ENCODE measurements at places on chromosomes 5 and 9.

DNA sequence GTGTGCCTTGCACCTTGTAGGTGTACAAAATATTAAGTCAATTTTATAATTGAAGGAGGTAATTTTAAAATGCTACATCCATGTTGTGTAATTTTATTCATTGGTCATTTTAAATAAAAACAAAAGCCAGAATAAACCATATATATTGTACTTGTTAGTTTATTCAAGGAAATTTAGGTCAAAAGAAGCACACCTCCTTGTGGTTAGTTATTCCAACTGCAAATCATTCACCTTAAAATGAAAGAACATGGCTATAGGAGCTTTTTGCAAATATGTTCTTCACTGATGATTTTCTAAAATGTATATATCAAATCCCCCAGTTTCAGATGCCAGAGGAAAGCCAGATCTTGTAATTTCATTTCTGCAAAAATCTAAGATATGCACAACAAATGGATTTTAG is 5.4 kb upstream of the MOCS2 start:
- DNase-seq = no peak
- no peaks in the 10 kb centered on the region for H3K27me3 ChIP-seq
- no peaks in the 10 kb centered on the region for H3K36me3 ChIP-seq
- H3K4me1 ChIP-seq = peaks cover 9% of the 10 kb centered on the region

DNA sequence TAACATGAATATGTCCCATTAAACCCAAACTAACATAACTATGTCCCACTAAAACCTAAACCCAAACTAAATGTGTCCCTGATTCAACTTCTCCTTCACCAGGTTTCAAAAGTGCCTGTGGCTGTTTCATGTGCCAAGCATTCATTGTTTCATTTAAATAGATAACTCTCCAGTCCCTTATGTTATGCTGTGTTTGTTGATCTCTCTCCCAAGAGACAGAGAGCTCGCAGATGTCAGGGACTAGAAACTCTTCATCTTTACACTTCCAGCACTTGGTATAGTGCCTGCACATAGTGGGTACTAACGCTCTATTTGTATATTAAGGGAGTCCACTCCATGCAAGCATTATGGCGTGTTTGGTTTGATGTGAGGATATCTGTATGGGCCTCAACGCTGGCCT is 118.0 kb downstream of the GPBP1 start:
- no peaks in the 10 kb centered on the region for H3K27me3 ChIP-seq
- no peak for DNase-seq
- H3K4me3 ChIP-seq = no peak overlapping the region
- H3K36me3 ChIP-seq = no peaks in the 10 kb centered on the region
- H3K4me1 ChIP-seq = no peaks in the 10 kb centered on the region

DNA sequence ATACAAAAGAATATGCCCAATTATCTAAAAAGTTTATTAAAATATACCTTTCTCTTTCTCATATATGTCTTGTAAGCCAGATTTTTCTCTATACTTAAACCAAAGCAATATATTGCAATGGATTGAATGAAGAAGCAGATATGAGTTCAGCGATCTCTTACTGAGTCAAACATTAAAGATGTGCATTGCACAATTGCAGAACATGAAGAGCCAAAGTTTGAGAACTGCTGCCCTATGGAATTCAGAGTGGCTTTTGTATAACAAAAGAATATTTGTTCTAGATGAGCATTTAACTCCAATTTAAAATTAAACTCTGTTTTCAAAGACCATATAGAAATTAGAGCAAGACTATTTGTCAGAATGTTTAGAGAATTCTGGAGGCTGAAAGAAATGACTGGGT is 519.0 kb upstream of the DAB2 start:
- DNase-seq = no peak
- no peaks in the 10 kb centered on the region for H3K36me3 ChIP-seq
- H3K4me3 ChIP-seq = no peak overlapping the region
- no peak overlapping the region for H3K27ac ChIP-seq
- H3K27me3 ChIP-seq = no peaks in the 10 kb centered on the region
- no peaks in the 10 kb centered on the region for H3K4me1 ChIP-seq

GRCh38 chr5:151222790-151223446 is 974 bp downstream of the CCDC69 start:
- DNase-seq = peak; percentile 50
- peak overlapping the region; percentile 79 for H3K27ac ChIP-seq
- peak overlapping the region; percentile 83 for H3K4me3 ChIP-seq

DNA sequence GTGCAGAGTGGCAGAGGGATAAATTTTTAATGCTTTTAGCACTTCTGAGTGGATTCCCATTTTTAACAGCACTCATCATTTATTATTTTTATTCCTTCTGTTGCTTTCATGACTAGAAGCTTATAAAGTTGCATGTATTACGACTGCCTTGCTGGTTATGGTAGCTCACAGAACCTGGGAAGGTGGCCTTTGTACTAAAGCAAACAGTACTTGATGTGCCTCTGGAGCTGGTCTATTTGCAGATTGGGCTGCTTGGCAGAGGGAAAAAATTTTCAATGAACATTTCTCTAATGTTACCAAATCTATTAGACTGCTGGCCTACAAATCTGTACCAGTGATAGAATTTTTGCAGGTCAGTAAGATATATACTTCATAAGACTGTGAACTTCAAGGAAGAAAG is 274.5 kb upstream of the C9orf72 start:
- H3K4me1 ChIP-seq = no peaks in the 10 kb centered on the region
- H3K36me3 ChIP-seq = no peaks in the 10 kb centered on the region
- no peaks in the 10 kb centered on the region for H3K27me3 ChIP-seq
- no peak overlapping the region for H3K4me3 ChIP-seq
- DNase-seq = no peak

Measured in heart right ventricle (tissue), 16 donors.